ENCODE measurements at places on chromosomes 6 and 20.

DNA sequence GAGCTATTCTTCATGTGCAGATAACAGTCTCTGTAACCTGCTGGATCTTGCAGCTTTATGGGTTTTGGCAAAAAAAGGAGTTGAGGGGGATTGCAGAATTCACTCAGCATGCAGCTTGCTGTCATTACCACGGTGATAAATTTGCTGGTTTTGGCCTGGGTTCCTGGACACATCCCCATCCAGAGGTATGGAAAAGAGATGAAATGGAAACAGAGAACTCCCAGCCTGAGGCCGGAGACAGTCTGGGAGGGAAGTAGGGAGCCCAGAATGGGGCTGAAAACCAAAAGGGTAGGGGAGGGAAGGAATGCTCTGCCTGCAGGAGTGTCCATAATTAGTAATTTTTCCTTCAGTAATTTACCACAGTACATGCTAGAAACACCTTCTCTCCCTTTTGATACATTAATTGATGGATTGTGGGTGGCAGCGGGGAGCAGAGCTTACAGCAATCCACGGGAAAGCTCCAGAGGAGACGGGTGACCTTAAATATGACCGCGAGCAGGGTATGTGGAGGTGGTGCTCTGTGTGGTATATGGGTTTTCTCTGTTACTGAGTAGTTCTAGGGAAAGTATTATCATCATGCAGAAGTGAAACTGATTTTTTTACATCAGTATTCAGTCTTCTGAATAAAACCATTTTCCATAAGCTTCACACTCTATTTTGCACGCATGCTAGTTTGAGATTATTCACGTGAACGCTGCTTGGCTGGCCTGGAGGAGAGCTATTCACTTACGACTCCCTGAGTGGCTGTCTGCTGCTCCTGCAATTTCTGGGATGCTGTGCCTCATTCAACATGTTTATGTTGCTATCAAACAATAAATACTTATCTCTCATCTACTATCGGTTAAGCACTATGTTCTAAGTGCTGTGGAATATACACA lies 66.3 kb upstream of the KCNK16 start:
- no peak for DNase-seq

DNA sequence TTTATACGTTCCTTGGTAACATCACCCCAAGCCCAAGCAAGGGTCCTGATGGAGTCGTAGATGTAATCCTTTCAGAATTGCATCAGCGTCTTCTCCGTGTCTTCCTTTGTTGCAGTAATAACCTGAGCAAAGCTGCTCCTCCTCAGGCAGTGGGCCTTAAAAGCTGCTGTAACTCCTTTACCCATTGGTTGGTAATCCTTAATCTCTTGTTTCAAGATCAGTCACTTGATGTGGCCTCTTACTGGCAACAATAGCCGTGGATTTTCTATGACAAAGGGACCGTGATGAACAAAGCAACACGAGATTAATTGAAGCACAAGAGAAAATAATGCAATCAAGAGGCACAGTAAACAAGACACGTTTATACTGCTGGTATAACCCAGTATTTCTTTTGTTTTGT lies 44.6 kb downstream of the ALDH5A1 start:
- DNase-seq: no peak

DNA sequence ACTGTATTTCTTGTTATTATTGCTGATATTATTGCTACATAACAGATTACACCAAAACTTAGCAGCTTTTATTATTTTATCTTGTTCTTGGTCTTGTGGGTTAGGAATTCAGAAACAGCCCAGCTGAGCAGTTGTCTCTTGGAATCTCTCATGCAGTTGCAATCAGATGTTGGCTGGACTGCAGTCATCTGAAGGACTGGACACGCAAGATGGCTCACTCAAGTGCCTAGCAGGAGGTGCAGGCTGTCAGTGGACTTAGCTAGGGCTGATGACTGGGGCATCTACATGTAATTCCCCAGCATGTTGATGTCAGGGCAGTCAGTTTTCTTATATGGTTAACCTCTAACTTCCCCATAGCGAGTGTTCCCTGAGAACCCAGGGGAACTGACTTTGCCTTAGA lies 128.6 kb upstream of the PLCB4 start:
- no peak for DNase-seq

DNA sequence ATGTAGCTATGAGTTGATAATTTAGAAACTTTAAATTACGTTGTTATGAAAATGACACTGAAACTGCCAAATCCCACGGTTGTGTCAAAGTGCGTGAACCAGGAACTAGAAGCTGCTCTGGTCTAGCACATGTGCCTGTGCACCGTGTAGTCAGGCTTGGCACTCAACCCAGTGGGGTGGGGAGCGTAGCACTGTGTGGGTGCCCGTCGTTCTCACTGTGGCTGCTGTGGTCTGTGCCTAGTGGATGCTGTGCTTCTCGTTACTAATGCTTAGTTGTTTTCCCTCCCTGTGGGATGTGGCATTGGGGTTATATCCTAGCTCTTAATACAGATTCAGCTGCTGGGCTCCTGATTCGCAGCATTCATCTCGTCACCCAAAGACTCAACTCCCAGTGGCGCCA lies 46.2 kb upstream of the ADIG start:
- DNase-seq: no peak

DNA sequence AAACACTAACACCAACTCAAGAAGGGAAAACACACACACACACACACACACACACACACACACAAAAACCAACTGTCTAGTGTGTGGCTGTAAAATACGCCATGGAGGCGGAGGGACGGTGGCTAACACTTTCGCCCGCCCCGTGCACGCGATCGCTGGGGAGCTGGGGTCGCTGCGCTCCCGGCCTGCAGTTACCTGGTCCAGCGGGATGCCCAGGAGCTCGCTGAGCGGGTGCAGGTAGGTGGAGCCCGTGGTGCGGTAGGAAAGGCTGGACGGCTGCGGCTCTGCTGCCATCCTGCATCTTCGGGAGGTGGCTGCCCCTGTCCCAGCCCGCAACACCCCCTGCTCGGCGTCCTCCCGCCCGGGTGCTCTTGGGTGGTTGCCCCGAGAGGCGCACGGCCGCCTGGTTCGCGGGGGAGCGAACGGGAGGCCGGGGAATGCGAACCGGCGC lies 303 bp downstream of the MBOAT1 start:
- no peak for DNase-seq

All from HFFc6 (cell line).